ENCODE measurements at places on chromosomes 6 and 20. TPM values are rescaled to one million over a fixed set of nuclear protein-coding genes. Genes with fewer than 3 reads are reported as not detected.

DNA sequence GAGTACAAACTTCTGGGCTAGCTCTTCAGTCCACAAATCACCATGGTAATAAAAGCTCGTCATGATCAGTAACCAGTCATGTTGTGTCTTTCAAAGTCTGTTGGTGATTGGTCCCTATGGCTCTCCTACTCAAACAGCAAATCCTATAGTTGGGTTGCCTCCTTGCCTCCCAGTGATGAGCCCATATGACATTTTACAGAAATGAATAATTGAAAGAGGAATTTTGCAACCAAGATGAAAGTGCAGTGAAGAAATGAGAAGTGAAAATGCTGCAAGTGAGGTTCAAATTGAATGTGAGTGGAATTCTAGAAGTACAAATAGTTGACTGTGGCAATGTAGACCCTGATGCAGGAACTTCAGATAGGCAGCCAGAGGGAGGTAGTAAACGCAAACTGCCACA, 5.1 kb upstream of the SIRPD start:
- DNase-seq, result no peak

DNA sequence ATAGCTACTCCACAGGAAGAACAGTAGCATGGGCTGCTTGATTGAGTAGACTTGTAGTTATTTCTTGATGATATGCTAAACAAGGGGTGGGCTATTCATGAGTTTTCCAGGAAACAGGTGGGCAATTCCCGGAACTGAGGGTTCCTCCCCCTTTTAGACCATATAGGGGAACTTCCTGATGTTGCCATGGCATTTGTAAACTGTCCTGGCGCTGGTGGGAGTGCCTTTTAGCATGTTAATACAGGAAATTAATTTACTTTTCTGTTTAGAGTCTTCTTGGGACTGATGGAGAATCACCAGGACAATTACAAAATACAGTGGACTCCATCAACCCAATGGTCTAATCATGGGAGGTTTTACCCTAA, 22.7 kb downstream of the CYP24A1 start:
- DNase-seq, result no peak

The DEFB132 gene
- total RNA-seq, result not detected

GRCh38 chr6:140736231-140736630, 1361.8 kb upstream of the CITED2 start:
- no peak for DNase-seq

DNA sequence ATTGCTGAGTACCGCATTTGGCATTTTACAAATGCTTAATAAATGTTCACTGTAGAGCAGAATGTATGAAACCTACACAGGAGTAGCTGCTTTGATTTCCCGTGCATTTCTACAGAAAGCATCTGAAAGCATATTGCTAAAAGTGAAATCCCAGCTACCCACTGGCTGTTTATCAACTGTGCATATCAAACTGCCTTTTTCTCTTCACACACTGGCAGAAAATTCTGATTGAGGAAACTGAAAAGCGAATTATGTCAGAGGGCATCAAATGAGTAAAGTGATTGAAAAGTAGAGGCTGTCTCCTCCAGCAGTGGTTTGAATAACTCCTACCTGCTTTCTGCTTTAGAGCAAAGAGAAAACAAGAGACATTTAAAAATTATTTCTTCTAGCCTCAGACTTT, 28.0 kb downstream of the STX11 start:
- no peak for DNase-seq

The PDE10A gene
- not detected for total RNA-seq

DNA sequence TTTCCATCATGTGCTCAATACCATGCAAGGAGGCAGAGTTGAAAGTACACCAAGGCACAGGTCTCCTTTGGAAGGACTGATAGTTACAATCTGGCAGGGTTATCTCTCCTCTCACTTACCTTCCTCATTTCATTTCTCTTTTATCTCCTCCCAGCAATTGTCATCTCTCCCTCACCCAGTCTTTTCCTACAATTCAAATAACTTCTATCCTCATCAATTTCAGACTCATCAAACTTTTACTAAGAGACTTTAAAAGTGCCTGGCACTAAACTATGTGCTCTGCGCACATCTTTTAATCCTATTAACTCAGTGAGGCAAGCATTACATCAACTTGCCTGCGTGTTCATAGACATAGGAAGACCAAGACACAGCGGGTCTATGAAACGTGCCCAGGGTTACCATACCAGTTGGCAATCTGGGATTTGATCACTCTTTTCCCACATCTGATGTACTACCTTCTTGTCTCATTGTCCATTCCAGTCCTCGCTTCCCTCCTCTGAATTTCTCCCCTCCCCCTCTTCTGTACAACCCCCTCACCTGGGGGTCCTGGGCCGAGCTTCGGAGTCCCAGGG, 1.2 kb downstream of the VARS1 start:
- peak; percentile 32 for DNase-seq

DNA sequence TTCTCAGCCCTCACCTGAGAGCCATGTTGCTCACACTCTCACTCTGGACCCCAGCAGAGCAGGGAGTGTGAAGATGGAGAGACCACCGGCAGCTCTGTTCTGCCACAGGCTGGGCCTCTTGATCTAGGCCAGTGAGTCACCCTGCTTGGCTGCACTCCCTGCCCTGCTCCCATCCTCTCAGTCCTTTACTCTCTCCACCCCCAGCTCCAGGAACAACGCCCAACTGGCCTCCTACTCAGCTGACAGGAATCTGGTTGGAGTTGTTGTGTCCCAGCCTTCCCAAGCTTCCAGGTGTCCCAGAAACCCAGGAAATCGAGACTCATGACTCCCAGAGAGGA, at the start of gene PSORS1C1:
TSS of gene PSORS1C1 (plus strand) at position 260 of the 338 bp plus-strand sequence. CDS start 14,833 bp downstream, outside the sequence.
- no peak for DNase-seq

- DNase-seq, result no peak
Observed at GRCh38 chr6:1179571-1180459, 132.1 kb upstream of the FOXQ1 start.

The TLDC2 gene
- total RNA-seq, result not detected

DNA sequence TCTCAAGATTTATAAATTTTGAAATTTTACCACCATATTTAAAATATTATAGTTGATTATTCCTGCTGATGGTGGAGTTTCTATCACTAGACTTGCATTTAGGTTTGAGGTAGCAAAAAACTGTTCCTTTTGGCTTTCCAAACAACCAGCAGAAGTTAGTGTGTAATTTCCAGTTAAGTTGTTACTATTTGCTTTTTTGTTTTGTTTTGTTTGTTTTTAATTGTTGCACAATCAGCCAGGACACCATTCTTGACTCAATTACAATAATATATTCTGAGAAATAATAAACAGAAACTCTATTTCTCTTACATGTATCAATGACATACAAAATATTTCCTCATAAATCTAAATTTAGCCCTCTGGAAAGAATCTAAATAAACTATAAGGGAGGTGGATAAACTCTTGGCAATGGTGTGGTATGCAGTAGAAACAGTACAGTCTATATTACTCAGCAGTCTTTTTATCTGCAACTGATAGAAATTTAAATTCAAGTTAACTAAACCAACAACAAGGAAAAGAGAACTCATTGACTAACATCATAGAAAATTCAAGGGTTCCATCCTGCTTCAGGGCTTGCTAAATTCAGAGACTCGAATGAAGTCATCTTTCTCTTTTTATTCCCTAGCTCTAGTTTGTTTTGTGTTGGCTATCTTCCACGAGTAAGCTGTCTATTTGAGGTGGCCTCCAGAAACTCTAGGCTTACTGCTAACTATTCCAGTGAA, 19.4 kb upstream of the COL19A1 start:
- DNase-seq, result no peak

The ENPP3 gene
- total RNA-seq, result 0.79 TPM

DNA sequence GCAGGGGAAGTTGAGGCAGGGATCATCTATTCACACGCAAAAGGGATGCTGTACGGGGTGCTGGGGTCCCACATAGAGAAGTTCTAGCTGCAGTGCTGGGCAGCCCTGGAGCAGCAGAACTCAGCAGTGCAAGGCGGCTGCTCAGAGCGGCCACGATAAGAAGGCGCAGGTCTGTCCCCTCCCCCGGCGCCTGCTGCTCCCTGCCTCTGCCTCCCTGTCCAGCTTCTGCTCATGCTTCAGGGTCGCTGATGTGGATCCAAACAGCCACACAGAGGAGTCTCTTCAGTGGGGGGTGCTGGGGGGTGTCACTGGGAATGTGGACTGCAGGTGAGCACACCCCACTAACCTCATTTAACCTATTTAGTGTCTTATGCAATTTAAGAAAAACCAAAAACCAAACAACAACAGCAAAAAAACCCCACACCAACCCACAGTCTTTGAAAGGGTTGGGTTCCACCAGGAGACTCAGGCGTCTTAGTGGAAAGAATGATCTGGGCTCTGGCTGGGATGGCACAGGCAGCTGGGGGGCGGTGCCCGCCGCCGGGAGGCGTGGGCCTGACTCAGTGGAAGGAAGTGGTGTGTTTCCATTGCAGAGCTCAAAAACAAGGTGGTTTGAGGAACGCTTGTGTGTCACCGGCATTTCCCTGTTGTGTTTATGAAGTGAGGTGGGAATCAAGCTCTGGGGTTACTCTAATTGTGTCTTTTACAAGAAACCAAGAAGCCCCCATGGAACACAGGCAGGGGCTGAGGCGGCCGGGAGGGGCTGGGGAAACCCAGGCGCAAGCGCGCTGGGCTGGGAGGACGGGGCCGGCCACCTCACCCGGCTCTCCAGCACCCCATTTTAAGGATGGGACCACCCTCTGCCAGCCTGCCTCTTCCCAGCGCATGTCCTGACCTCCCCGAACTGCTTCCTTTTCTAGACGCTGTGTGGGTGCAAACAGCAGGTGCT, 55.1 kb downstream of the IRF4 start:
- DNase-seq, result peak; percentile 96

DNA sequence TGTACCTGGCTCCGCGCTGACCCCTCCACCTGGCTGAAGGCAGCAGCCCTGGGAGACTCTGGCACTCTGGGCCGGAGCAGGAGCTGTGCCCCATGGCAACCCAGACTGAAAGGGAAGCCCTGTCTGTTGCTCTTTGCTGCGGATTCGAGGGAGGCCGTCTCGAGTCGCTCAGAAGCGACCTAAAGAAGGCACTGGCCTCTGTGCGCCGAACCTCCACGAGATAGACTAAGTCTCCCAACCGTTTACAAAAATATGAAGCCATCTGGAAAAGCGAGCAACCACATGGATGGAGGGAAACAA, 10.5 kb upstream of the TBX18 start:
- DNase-seq, result no peak

The KCNQ2 gene
- total RNA-seq, result not detected

The PDYN gene
- not detected for total RNA-seq

GRCh38 chr20:6704132-6704861, 63.2 kb upstream of the BMP2 start:
- DNase-seq, result no peak

- no peak for DNase-seq
Observed at GRCh38 chr6:157283900-157284737, 39.2 kb downstream of the TMEM242 start.

The RIPOR3 gene
- total RNA-seq, result not detected

DNA sequence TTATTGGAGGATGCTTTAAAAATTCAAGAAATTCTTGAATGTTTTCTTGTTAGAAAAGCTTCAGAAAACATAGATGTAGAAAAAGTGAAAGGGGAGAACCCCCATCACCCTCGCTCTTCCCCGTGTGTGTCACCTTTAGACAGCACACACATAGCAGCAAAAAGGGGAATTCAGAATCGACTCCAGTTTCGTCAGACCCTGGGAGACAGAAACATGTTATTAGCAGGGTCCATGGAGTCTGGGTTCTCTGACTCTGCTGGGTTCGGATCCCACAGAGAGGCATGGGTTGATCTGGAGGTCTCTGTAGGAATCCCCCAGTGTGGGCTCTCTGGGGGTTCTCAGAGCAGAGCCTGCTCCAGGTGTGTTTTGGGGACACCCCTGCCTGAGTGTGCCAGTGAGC, 43.7 kb downstream of the ARHGAP40 start:
- no peak for DNase-seq

The CD24 gene
- not detected for total RNA-seq

The RTN4IP1 gene
- total RNA-seq, result 8.3 TPM

The MOG gene
- not detected for total RNA-seq

GRCh38 chr20:40942775-40943174, 85.8 kb upstream of the TOP1 start:
- no peak for DNase-seq

DNA sequence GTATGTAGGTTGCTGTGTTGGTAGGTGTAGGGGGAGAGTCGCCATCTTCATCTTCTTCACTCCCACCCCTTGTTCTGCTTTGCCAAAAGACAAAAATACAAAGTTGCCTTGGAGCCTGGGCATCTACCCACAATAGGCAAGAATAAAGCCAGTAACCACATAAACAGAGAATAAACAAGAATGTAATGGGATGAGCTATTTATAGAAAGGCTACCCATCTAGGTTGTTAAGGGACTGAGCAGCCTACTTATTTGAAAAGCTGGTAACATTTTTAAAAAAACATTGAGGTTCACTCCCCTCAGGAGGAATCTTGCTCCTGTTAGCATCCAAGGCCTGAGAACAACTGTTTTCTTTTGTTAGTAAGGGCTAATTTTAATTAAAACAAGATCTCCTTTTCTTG, 301.4 kb upstream of the STXBP5 start:
- DNase-seq, result no peak

The PHACTR1 gene
- 0.44 TPM for total RNA-seq

DNA sequence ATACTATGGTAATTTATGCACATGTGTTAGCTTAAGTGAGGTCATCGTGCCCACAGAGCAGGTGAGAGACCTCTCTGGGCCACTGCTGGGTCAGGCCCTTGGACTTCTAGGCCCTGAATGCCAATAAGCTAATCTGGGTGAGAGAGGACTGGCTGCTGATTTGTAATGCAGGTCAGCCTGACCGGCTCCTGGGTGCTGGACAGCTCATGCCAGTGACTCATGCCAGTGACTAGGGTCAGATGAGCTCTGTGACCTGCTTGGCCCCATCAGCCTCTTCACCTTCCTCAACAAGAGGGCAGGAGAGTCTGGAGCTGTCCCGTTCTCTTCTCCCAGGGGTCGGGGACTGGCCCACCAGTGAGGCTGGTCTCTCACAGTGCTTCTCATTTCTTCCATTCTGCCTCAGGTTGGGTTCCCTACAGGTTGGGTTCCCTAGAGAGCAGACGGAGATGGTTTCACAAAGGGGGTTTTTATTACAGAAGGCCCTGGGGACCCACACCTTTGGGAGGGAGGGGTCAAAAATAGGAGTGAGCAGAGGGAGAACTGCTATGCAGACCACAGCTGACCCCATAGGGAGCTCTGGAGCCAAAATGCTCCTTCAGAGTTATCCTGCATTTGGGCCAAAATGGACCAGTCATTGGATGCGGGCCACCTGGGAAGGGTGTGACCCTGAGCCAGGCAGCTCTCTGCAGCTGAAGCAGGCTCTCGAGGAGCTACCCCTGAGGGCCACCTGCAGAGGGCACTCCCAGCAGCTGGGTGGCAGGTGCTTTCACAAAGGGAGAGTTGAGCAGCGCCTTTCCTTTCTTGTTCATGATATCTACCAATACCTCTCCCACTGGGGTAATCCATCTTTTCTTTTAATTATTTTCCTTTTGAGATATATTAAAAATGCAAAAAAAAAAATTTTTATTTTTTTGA, 2.2 kb upstream of the OXT start:
- peak; percentile 34 for DNase-seq

The ELOVL4 gene
- 3.0 TPM for total RNA-seq

DNA sequence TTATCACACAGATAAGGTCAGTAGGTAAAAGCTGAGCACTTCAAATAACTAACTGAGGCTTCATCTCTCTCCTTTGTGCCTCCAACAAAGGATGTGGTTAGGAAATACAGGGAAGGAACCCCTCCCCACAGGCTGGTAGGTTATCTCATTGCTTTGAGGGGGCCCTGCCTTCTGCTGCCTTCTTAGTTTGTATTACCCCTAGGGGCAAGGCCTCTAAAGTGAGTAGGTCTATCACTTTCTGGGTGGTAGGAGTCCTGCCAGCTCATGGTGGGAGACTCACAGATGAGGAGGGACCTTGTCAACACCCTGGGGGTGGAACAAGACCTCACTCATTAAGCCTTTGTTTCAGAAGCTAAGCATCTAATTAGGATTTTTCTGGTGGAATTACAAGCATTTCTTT, 34.6 kb downstream of the EDN1 start:
- no peak for DNase-seq

Measured in CD4-positive, alpha-beta memory T cell (primary cell).